Stimulated activated CD8-positive, alpha-beta memory T cell treated with anti-CD3 and anti-CD28 coated beads, Interleukin-4, amount 100 ng/mL, for 4 hours (primary cell): ENCODE measurements at places on chromosomes 7 and 10.

DNA sequence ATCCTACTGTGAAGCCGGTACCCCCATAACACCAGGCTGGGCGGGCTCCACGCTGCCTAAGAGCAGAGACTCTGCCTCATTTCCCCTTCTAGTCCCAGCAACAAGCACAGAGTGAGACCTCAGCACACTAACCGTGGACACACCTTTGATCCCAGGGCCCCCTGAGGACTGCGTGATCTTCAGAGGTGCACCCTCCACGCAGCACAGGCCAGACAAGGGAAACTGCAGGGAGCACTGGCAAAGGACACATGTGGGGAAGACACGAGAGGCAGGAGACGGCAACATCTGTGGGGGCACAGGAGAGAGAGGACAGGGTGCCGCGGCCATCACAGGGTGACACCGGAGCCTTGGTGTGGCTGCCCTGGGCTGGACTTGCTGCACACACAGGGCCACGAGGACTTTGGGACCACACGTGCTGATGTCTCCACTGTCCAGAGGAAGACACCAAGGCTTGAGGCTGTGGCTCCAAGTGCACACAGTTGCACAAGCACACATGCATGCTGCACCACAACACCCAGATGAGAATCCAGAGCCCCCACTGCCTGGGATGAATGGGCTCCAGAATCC is 128.8 kb downstream of the PTPRN2 start:
- DNase-seq: no peak

- no peak for DNase-seq
Observed at GRCh38 chr10:118944959-118945633, 84.4 kb upstream of the NANOS1 start.

GRCh38 chr10:128538671-128539070 is 412.4 kb upstream of the MKI67 start:
- no peak for DNase-seq

DNA sequence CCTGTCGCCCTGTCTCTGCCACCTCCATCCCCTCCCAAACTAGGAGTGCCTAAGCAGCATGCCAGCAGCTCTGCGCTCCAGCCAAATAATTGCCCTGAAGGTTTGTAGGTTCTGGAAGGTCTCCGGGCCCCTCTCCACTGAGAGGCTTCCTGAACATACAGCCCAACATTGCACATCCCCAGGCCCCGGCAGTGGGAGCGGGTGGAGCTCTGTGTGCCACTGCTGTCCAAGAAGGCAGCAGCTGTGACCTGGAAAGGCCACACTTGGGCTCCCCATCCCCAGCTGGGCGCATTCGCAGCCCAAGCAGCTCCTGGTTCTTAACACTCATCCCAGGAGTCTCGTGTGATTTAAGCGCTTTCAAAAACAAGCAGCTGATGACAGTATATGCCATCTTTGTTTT is 95.7 kb downstream of the COL13A1 start:
- DNase-seq: no peak

DNA sequence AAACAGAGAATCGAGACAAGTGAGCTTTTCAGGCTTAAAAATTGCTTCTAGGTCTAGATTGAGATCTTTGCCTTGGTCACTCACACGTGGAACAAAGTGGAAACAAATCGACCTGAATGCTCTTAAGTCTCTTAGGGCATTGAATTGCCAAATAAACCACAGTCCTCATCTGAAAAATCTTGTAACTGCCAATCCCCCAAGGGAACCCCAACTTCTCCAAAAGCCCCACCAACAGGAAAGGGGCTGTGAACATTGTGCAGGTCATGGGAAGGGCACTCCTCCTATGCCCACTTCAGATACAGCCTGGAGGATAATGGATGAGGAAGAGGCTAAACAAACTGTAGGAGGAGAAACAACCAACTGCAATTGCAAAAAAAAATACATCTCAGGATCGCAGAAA is 91.3 kb downstream of the DGKI start:
- DNase-seq: no peak

GRCh38 chr7:105782391-105783042 is 93.9 kb downstream of the ATXN7L1 start:
- DNase-seq: no peak

DNA sequence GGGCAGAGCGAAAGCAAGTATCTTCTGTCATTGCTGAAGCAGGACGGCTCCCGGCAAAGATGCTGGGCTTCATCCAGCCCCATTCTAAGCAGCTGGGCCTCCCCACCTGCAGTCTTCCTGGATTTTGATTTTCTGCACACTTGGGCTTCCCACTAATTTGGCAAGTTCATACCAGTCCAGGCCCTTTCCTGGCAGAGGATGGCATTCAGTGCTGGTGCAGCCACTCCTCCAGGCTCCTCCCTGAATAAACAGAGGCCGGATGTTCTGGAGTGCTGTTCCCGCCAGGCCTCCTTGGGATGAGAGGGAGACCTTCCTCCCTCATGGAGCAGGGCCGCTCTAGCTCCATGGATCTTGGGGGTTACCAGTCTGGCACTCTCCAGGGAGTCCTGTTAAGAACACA is 3.4 kb downstream of the BAG3 start:
- DNase-seq: no peak

GRCh38 chr10:18240185-18240882 is 100.1 kb downstream of the CACNB2 start:
- no peak for DNase-seq

GRCh38 chr10:72904806-72905205 is 11.3 kb downstream of the OIT3 start:
- DNase-seq: no peak

DNA sequence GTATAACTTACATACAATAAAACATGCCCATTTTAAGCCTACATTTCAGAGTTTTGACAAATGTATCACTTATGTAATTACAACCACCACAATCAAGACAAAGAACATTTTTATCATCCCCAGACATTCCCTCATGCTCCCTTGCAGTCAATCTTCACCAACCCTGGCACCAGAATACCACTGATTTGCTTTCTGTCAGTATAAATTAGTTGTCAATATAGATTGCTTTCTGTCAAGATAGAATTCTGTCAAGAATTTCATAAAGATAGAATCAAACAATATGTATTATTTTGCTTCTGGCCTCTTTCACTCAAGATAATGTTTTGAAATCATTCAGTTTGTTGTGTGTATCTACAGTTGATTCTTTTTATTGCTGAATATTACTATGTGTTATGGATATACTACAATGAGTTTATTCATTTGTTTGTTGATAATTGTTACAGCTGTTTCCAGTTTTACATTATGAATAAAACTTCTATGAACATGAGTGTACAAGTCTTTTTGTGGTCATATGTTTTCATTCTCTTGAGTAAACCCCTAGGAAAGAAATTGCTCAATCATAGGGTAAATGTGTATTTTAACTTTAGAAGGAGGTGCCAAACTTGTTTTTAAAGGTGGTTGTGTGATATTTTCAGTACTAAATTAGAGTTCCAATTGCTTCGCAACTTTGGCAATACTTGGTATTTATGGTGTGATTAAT is 56.9 kb downstream of the IFIT5 start:
- no peak for DNase-seq

- DNase-seq: no peak
Observed at GRCh38 chr10:21530168-21530567, 3.9 kb upstream of the MLLT10 start.

- no peak for DNase-seq
Observed at GRCh38 chr7:148697256-148698006, 1.3 kb upstream of the CUL1 start.

- no peak for DNase-seq
Observed at GRCh38 chr10:88090568-88091214, 227.3 kb downstream of the PTEN start.

- DNase-seq: no peak
Observed at GRCh38 chr10:119367841-119368549, 160.6 kb downstream of the GRK5 start.

DNA sequence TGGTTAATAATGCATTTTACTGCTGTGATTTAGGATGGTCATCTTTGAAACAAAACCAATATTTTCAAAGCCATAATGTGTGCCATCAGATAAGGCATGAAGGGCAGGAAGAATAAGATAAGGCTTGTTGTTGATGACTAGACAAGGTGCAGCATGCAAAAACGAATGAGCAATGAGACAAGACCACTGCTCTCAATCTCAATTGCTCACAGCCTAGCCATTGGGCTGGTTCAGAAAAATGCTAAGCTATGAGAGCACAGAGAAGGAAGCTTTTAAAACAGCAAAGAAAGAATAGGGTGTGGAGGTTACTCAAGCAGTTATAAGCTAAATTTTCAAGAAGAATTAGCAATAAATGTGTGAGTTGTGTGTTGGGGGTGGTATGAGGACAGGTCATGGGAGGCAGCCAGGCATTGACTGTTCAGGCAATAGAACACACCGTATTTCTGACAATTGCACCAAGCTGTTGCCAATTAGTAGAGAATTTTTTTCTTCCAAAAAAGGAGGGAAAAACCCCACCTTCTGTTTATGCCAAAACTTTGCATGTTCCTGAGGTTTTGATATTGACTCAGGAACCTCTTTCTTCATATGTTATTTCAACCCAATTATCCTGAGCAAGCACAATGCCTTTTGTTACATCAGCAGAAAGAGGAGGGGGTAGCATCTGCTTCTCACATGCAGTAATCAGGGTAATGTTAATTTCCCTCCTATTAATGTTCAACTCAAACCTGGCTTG is 276.5 kb downstream of the HDAC9 start:
- no peak for DNase-seq

DNA sequence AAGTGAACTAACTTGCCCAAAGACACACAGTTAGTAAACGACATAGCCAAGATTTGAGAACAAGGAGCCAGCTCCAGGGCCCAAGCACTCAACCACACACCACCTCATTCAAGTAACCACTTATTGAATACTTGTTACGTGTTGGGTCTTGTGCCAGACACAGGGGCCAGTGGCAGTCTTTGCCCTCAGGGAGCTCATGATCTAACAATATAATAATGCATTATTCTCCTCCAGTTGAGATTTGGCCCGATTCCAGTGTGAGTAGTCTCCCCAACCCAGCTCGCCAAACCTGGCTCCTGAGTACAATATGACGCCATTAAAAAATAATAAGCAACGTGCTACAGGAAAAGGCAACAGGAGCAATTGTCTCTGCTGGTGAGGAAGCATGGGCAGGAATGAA is 14.4 kb upstream of the STK17A start:
- DNase-seq: no peak

DNA sequence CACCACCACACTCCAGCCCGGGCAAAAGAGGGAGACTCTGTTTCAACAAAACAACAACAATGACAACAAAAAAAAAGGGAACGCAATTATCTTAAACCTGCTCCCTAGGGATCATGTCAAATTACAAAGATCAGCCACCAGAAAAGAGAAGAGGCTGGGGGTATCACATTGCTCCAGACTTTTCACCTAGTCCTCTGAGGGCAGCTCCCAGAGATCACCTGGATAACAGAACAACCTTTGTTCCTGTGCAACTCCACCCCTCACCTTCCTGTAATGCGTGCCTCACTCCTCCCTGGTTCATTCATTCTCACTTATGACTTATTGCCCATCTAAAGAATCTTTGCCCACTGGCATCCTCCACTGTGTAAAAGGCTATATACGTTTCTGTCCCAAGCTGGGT is 31.8 kb downstream of the SVOPL start:
- DNase-seq: no peak

- no peak for DNase-seq
Observed at GRCh38 chr7:25495342-25496250, 267.3 kb upstream of the NPVF start.

DNA sequence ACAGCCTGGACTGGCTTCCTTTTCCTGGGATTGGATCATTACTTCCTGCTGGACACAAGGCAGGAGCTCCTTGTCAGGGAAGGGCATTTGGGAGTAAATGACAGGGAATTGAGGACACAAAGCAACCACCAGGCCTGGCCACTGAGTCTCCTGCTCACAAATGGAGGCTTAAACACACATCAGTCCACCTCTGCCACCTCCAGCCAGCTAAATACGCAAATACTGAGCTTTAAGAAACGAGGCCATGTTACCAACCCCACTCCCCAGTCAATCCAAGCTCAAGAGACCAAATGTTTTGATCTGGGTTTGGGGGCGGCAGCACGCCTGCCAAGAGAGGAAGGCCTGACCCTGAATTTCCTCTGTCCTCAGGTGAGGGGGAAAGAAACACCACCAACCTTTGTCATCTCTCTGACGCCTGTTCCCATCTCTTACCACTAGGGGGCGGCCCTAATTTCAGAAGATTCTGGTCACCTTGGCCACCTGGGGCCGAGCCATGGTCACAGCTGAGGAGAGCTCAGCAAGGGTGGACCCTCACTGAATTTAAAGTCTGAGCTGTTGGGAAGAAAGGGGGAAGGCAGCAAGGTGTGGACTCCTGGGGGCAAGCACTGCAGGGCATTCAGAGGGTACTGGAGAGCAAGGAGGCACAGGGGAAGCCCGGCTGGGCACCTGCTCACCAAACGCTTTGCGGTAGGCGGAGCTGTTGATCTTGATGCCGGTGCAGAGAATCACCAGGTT is 16.5 kb downstream of the AIFM2 start:
- peak; percentile 31 for DNase-seq

DNA sequence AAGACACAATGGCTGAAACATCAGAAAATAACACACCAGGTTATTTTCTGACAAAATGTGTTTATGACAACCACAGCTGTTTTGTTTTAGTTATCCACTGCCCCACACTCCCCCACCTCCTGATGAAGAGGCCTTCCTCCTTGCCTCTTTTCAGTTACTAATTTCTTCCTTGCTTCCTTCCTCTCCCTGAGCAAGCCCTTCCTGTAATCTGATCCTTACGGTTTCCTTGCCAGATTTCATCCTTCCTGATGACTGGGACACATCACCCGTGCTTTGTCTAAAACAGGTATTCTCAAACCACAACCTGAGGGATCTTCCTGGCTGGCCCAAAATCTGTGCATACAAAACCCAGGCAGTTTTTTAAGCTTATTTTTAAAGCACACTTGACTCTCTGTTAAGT is 39.4 kb downstream of the CHST15 start:
- no peak for DNase-seq

GRCh38 chr7:17506095-17506494 is 207.6 kb downstream of the AHR start:
- DNase-seq: no peak

DNA sequence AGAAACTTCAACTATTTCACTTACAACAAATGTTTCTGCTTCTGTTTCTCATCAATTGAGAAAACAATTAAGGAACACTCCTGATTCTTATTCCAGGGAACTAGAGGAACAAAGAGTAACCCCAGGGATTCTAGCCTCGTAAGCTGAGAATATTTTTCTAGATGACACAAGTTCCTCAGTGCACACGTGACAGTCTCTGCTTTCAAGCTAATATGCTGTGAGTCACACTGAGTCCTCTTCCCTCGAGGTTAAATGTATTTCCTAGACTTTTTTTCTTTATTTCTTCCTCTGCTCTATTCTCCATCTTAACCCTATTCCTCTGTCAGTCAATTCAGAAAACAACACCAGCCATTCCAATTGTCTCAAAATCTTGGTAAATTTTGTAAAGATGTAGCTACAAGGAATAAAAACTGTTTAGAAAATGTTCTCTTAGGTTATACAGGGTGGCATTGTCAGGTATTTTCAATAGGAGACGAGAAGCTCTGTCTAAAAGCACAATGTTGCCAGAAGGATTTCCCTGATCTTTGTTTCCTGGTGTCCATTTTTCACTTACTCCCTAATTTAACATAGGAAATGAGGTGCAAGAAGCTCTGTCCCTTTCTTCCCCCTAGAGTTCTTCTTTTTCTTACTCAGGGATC is 5.8 kb upstream of the C1GALT1 start:
- DNase-seq: no peak
